Fibroblast of the aortic adventitia (primary cell): ENCODE measurements at places on chromosomes 5 and 9. TPM values are rescaled to one million over a fixed set of nuclear protein-coding genes. Genes with fewer than 3 reads are reported as not detected.

The DAPK1 gene
- 30.9 and 119 TPM in 2 replicates for total RNA-seq

The SLC4A9 gene
- not detected in 2 replicates for total RNA-seq

The SLC2A6 gene
- total RNA-seq: 0.74 and 7.3 TPM in 2 replicates

The BTNL9 gene
- total RNA-seq: not detected in 2 replicates

The CAMK2A gene
- total RNA-seq: 0.09 TPM in 1 of 2 replicates, not detected in the other

The BRINP1 gene
- 3.1 and 5.8 TPM in 2 replicates for total RNA-seq

The PCDHGA2 gene
- total RNA-seq: 2.5 and 3.9 TPM in 2 replicates

The HTR4 gene
- 0.18 TPM in 1 of 2 replicates, not detected in the other for total RNA-seq

The SLC25A2 gene
- total RNA-seq: 0.72 TPM in 1 of 2 replicates, not detected in the other

The SLIT3 gene
- total RNA-seq: 52.5 and 65.3 TPM in 2 replicates

The AUH gene
- 19.6 and 69.4 TPM in 2 replicates for total RNA-seq

The PPP2R2B gene
- 1.6 TPM in 1 of 2 replicates, not detected in the other for total RNA-seq

The ASPN gene
- 14.6 and 65.8 TPM in 2 replicates for total RNA-seq

The GABRG2 gene
- total RNA-seq: not detected in 2 replicates

The ZNF608 gene
- total RNA-seq: 20.4 and 30.3 TPM in 2 replicates

The ADCY2 gene
- under 0.01 and 0.09 TPM in 2 replicates for total RNA-seq

The SV2C gene
- 0.08 TPM in 1 of 2 replicates, not detected in the other for total RNA-seq

The KCNT1 gene
- total RNA-seq: not detected in 2 replicates

The ZNF454 gene
- total RNA-seq: 0.18 and 3.0 TPM in 2 replicates

The NR2F1 gene
- 8.0 and 20.5 TPM in 2 replicates for total RNA-seq
